ENCODE measurements at places on chromosomes 2 and 18. TPM values are rescaled to one million over a fixed set of nuclear protein-coding genes. Genes with fewer than 3 reads are reported as not detected.

The C2orf49 gene
- 17.2 TPM for total RNA-seq

- DNase-seq: no peak
Measured at GRCh38 chr2:66555501-66556324, 120.8 kb downstream of the MEIS1 start.

The CHRNG gene
- not detected for total RNA-seq

The STARD6 gene
- not detected for total RNA-seq

GRCh38 chr18:75287700-75288099, 77.1 kb downstream of the TSHZ1 start:
- no peak for DNase-seq

The DPP4 gene
- total RNA-seq: 3.6 TPM

The CASP10 gene
- total RNA-seq: 2.9 TPM

The ANKRD53 gene
- total RNA-seq: 0.39 TPM

The FSHR gene
- not detected for total RNA-seq

DNA sequence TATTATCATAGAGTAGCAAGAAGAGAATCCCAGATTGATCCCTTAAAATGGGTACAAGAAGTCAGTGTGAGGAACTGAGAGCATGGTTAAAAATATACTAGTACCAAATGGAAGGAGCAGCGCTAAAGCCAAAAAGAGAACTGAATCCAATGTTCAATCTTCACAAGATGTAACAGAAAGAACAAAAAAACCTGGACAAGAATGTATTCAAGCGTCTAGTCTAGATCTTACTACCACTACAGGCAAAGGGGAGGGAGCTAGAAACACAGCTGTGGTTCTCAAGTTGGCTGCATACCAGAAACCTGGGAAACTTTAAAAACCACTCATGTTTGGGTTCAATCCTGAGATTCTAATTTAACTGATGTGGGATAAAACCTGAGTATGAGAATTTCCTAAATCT, 57.5 kb downstream of the PIAS2 start:
- DNase-seq: no peak

The SERPINB11 gene
- not detected for total RNA-seq
